T-cell (primary cell): ENCODE measurements at places on chromosomes 11 and 22.

DNA sequence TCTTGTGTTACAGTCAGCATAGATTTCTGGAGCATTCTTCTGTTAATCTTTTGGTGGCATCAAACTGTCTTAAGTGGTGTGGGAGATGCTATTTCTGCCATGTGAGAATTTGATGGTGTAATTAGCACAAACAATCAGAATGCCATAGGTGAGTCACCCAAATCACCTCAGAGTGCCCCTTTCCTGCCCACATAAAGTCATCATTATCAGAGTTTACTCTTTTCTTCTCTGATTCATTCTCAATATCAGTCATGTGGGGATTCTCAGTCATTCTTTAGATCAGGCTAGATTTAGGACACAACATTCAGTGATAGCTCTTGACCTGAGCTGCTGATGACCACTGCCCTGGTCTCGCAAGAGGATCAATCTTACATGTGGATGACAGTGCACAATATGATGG is 23.7 kb upstream of the MS4A6A start:
- DNase-seq, result no peak

- peak; percentile 57 for DNase-seq
These were observed 39.2 kb upstream of the IGLL5 start for GRCh38 chr22:22848364-22848866.

- no peak for DNase-seq
These were observed 91.2 kb downstream of the UBASH3B start for GRCh38 chr11:122746611-122747244.

- no peak for DNase-seq
These were observed 108.2 kb upstream of the CD44 start for GRCh38 chr11:35030716-35031213.

- DNase-seq, result no peak
These were observed 802.7 kb downstream of the METTL15 start for GRCh38 chr11:28910926-28911325.

DNA sequence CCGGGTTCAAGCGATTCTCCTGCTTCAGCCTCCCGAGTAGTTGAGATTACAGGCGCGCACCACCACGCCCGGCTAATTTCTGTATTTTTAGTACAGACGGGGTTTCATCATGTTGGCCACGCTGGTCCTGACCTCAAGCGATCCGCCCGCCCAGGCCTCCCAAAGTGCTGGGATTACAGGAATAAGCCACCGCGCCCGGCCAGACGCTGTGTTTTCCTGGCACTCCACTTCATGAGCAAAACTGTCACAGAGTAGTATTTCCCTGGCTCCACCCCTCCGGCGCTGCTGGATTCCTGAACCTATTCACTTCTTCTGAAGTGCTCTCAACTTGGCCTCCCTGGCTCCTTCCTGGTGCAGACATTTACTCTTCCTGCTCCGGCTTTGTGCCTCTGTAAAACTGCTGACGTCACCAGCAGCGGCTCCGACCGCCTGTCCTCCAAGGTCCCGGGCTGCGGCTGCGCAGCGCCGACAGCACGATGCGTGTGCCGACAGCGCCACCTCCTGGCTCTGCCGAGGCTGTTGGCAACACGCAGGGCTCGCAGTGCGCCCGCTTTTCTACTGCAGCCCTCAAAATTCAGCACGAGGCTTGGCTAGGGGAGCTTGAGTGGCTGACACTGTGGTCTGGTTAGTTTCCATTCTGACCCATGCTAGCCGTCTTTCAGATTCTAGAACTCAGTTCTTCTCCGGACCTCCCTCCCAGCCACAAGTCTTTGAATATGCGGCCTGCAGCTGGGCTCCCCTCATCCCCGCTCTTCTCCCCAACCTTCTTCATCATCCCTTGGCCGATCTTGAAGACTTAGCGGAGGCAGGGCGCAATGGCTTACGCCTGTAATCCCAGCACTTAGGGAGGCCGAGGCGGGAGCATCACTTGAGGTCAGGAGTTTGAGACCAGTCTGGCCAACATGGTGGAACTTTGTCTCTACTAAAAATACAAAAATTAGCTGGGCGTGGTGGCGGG is 36.6 kb downstream of the APOL3 start:
- peak; percentile 92 for DNase-seq
